Neural progenitor cell (in vitro differentiated cells): ENCODE measurements at places on chromosomes 11 and 22.

DNA sequence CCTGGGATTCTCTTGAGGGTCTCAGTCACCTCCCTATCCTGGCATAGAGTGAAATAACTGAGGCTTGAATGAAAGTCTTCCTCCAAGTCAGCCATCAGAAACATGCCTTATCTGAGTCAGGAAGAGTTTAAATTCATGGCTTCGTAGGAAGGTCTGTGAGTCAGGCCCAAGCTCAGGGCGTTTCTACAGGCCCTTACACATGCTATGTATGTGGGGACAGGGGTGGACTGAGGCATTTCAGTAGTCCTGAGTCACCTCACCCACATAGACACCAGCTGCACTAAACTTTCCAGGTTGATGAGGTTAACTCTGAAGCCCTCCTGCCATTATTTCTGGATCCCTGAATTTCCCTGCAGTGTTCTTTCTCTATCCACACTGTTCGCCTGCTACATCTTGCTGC is 134.6 kb upstream of the RCN1 start:
- no peak for DNase-seq

DNA sequence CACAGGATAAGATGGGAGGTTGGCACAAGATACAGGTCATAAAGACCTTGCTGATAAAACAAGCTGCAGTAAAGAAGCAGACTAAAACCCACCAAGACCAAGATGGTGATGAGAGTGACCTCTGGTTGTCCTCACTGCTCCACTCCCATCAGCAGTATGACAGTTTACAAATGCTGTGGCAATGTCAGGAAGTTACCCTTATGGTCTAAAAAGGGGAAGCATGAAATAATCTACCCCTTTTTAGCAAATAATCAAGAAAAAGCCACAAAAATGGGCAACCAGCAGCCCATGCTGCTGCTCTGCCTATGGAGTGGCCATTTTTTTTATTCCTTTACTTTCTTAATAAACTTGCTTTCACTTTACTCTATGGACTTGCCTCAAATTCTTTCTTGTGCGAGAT is 8.7 kb upstream of the PIWIL4 start:
- DNase-seq, result no peak

DNA sequence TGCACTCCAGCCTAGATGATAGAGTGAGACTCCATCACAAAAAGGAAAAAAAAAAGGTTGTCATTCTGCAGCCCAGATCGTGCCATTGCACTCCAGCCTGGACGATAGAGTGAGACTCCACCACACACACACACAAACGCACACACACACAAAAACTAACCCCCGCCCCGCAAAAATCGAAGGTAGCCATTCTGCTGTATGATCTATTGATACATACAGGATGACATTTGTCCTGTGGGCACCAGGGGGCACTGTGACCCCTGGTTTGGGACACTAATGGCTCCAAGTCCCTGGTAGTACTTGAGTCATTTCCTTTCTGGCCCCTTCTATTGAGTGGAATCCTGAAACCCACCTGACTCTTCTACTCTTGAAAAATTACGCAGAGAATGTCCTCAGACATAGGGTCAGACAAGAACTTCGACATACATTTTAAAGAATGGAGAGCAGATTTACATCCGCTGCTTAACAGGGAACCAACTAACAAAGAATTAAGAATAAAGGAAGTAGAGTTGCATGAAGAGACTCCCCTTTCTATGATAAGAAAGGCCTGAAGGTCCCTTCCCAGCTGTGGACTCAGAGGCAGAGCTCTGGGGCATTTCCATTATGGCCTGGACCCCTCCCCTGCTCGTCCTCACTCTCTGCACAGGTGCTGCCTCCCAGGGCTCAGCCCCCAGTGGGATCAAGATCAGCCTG is 35.0 kb upstream of the PRAME start:
- DNase-seq, result peak; percentile 75

DNA sequence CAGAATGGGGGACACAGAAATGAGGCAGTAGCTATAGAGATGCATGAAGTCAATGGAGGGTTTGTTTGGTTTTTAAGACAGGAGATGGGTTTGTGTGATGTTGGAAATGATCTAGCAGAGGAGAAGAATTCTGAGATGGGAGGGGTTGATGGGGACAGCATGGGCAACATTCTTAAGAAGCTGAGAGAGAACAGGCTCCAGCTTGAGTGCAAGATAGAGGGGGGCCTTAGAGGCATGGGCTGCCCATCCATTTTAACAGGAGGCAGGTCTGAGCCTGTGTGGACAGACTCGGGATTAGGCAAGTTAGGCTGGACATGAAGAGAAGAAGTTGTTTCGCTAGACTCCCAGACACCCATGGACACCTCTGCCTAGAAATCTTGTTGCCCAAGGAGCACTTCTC is 37.9 kb upstream of the NRIP3 start:
- DNase-seq, result no peak
